GM23338 (cell line): ENCODE measurements at places on chromosomes 7 and 10. TPM values are rescaled to one million over a fixed set of nuclear protein-coding genes. Genes with fewer than 3 reads are reported as not detected.

OPALIN gene
- polyA plus RNA-seq, result not detected in 2 replicates

POLR2J3 gene
- 135 and 155 TPM in 2 replicates for polyA plus RNA-seq

KCNIP2 gene
- polyA plus RNA-seq, result 2.2 and 2.6 TPM in 2 replicates

AMZ1 gene
- polyA plus RNA-seq, result 2.0 and 4.5 TPM in 2 replicates

DNAJC1 gene
- polyA plus RNA-seq, result 31.8 and 38.6 TPM in 2 replicates

SPDYE5 gene
- polyA plus RNA-seq, result 1.2 and 1.8 TPM in 2 replicates

PLAC9 gene
- 11.0 and 14.4 TPM in 2 replicates for polyA plus RNA-seq

PAX4 gene
- polyA plus RNA-seq, result not detected in 2 replicates

GRID1 gene
- polyA plus RNA-seq, result 0.09 and 0.15 TPM in 2 replicates

TRIM50 gene
- 0.19 TPM in 1 of 2 replicates, not detected in the other for polyA plus RNA-seq

MALRD1 gene
- 1.3 and 1.9 TPM in 2 replicates for polyA plus RNA-seq

ZNF365 gene
- 0.19 and 0.42 TPM in 2 replicates for polyA plus RNA-seq

BLNK gene
- 0.11 and 0.40 TPM in 2 replicates for polyA plus RNA-seq

MEIG1 gene
- polyA plus RNA-seq, result 0.50 TPM in 1 of 2 replicates, not detected in the other

ITPRID1 gene
- polyA plus RNA-seq, result 0.05 TPM in 1 of 2 replicates, not detected in the other

GCK gene
- 6.1 and 7.7 TPM in 2 replicates for polyA plus RNA-seq
